ENCODE measurements at places on chromosomes 3 and 15. TPM values are rescaled to one million over a fixed set of nuclear protein-coding genes. Genes with fewer than 3 reads are reported as not detected.

The SENP2 gene
- 36.5 TPM for total RNA-seq

The TWF2 gene
- total RNA-seq: 52.2 TPM

The LTK gene
- 1.1 TPM for total RNA-seq

The SLC2A2 gene
- total RNA-seq: not detected

GRCh38 chr3:15152184-15152583 is 53.2 kb upstream of the RBSN start:
- no peak for DNase-seq

DNA sequence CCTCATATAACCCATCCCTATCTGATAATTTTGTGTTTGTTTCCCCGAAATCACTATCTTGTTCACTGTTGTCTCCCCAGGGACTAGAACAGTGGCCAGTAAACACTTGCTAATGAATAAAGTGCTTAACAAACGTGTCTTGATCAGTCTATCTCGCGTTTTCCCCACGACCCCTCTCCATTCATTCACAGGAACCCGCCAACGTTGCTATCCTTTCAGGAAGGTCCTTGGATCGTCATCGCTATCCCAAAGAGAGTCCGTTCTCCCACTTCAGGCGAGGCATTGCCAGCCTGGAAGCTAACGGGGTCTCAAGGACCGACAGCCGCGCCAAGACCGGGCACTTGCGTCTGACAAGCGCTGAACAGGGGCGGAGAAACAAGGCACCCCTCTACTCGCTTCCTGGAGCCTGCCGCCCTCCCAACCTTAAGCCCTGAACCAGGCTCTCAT is 344 bp downstream of the LINS1 start:
- no peak for DNase-seq

DNA sequence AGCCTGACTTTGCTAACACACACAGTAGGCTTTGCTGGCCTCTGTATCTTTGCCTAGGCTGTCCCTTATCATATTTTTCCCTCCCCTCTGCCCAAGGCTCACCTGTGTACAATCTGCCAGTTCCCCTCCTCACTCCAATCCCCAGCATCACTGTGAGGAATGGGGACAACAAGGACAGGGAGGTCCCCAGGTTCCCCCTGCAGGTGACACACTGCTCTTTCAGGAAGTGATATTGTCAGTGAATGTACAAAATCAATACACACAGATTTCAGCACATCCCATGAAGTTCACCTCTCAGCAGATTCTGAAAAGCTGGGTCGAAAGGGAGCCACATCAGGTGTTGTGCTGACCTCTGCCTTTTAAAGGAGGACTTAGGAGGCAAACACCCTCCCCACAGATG is 177.5 kb downstream of the RAB11A start:
- DNase-seq: no peak

- peak; percentile 78 for DNase-seq
Observed at GRCh38 chr3:64238971-64239667, 13.9 kb upstream of the PRICKLE2 start.

Data from aorta (tissue), 5 donors.